ENCODE measurements at places on chromosomes 16 and 17.

- DNase-seq: no peak
Measured at GRCh38 chr16:1550069-1550468, 16.6 kb downstream of the TMEM204 start.

DNA sequence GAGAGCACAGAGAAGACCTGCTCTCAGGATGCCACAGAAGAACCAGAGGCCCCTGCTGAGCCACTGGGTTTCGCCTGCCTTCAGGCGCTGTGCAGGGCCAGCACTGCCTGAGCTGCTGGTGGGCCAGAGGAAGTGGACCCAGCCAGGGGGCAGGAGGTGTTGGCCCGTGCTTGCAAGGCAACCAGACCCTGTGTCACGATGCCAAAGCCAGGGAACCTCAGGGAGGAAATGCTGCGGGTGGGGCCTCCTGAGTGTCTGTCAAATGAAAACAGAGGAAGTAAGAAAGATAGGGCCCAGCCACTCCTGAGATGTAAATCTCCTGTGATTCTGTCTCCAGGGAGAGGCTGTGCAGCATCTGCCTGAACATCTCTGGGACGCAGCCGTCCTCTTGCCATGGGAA is 58.1 kb upstream of the ADORA2B start:
- no peak for DNase-seq

GRCh38 chr16:64996641-64997040 is 125.2 kb downstream of the CDH11 start:
- DNase-seq: no peak

GRCh38 chr17:64291268-64291851 is 28.3 kb upstream of the TEX2 start:
- no peak for DNase-seq

DNA sequence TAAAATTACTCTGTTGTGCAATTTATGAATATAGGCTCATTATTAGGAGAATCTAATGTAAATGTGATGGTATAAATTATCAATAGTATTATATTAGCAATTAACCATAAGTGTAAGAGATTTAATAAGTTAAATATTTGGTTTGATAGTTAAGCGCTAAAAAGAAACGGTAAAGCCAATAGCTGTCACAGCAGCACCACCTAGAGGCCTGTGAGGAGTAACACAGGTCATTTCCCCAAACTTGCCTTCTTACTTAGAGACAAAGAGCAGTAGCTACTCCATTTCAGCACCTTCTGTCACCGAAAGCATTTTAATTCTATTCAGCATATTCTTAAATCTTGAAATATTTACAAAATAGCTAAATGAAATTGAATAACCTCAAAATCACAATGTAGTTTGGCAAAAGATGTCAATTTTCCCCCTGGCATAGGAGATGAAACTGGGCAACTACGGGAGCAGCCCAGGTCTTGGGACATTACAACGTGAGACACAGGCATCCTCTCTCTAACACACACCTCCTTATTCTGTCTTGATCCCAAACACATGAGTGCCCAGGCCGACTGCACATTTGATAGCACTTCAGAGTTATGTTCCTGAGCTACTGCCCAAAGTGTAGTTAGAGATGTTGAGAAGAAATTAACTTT is 14.3 kb upstream of the DYNLRB2 start:
- DNase-seq: peak; percentile 67

DNA sequence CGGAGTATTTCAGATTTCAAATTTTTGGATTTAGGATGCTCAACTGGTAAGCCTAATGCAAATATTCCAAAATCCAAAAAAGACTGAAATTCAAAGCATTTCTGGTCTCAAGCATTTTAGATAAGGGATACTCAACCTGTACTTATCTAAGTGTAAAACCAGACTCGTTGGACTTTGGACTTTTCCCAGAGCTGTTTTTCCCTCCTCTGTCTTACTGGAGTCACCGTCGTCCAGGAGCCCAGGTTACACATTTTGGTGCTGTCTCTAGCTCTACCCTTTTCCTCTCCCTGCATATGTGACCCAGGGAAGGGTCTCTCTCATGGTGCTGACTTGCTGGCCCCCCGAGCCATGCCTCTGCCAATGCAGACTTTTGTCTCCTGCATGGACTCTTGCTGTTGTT is 46.0 kb upstream of the MMP2 start:
- no peak for DNase-seq

GRCh38 chr17:18362698-18363100 is 651 bp downstream of the SHMT1 start:
- peak; percentile 19 for DNase-seq

GRCh38 chr17:59838052-59838916 is 54.5 kb downstream of the TUBD1 start:
- no peak for DNase-seq

- peak; percentile 84 for DNase-seq
Measured at GRCh38 chr16:68265078-68265920, 973 bp downstream of the SLC7A6 start.

DNA sequence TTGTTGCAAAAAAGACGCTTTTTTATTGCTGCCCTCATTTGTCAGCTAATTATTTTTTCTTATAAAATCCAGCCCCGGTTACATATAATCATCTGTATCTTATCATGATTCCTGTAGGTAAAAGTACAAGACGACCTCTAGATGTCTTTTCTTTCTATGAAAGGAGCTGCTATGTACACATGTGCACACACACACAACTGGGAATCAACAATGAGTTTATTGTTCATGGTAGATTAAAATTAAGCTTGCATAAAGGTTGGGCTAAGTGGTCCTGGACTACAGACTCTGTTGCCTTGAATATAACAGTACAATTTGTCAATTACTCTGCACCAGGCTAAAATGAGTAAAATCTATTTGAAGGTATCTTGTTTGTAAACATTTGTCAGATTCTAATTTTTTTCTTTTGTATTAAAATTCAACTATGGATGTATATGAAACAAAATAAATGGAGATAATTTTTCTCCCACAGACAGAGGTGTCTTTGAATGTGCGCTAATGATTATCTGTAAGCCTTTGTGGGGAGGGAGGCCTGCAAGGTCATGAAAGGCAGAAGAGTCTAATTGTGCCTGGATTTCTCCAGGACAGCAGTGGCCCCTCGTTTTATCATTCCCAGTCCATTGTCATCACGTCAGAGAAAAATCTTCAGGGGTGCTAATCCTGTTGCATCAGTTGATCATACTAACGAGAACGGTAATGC is 13.4 kb downstream of the C17orf58 start:
- DNase-seq: no peak

GRCh38 chr17:32998887-32999228 is 7.2 kb downstream of the SPACA3 start:
- peak; percentile 81 for DNase-seq

GRCh38 chr17:44971776-44972483 is 3.8 kb upstream of the C1QL1 start:
- peak; percentile 47 for DNase-seq

DNA sequence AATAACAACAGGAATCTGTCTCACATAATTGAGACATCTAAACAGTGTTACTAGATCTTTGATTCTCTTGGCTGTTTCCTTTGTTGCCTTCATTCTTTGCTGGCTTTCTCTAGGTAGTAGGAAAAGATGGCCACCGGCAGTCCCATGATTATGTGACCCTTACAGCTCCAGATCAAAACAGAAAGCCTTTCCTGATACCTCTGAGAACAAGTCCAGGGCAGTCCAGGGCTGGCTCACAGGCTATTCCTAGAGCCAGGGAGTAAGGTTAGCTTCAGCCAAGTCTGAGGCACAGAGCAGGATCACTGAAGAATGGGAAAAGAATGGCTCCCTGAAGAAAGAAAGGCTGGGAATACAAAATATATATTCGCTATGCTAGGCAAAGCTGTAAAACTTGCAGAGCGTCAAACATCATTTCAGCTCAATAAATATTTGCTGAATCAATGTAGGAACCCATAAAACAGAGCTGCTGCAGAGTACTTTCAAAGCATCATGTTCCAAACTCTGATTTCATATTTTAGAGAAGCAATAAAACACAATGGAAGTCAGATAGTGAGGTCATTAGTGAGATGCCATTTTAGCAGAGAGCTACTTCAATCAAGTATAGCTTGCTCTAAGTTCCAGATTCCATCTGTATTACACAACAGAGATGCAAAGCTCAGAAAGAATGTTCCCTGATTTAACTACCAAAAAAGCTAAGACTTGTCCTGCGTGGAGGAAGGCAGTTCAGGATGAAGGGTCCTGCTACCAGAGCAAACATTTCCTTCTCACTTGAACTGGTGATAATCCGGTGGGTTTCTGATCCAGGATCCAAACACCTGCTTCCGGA is 23.4 kb downstream of the ADAT1 start:
- peak; percentile 18 for DNase-seq

Measured in AG08395 (cell line).